MCF 10A (cell line): ENCODE measurements at places on chromosomes 13 and 19.

DNA sequence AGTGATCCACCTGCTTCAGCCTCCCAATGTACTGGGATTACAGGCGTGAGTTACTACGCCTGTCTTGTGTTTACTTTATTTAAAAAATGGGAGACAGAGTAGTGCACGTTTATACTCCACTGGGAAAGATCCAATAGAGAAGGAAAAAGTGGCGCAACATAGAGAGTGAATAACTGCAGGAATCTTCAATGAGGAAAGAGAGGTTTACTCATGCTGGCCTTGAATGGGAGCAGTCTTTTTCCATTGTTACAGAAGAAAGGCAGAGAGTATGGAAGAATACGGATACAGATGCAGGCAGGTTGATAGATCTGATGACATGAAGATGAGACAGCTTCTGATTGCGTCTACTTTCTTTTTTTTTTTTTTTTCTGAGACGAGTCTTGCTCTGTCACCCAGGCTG, 4.6 kb upstream of the WDFY2 start:
- no peak overlapping the region for H3K27ac ChIP-seq
- H3K27me3 ChIP-seq = no peaks in the 10 kb centered on the region
- H3K4me1 ChIP-seq = peaks cover 46% of the 10 kb centered on the region
- DNase-seq = no peak
- H3K36me3 ChIP-seq = no peaks in the 10 kb centered on the region
- no peak overlapping the region for H3K4me3 ChIP-seq

DNA sequence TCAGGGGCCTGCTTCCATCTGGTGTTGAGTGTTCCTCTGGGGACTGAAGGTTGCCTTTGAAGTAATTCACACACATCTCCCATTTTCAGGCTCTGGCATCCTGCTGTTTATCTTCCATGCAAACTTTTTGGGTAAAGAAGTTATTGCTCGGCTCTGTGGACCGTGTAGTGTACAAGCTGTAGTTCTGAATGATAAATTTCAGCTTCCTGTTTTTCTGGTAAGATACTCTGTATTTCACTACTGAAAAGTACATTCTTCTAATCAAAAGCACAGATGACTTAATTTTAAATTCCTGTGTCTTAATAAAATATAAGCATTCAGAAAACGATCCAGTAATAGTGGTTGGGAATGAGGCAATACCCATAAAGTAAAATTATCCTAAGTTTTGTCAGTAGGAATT, 36.7 kb downstream of the MPHOSPH8 start:
- H3K4me3 ChIP-seq = no peak overlapping the region
- peaks cover 97% of the 10 kb centered on the region for H3K36me3 ChIP-seq
- H3K4me1 ChIP-seq = no peaks in the 10 kb centered on the region
- H3K27ac ChIP-seq = no peak overlapping the region
- no peak for DNase-seq

GRCh38 chr13:65011378-65011777, 2218.8 kb downstream of the PCDH9 start:
- H3K36me3 ChIP-seq = no peaks in the 10 kb centered on the region
- no peak overlapping the region for H3K27ac ChIP-seq
- H3K27me3 ChIP-seq = no peaks in the 10 kb centered on the region
- no peak for DNase-seq
- H3K4me1 ChIP-seq = no peaks in the 10 kb centered on the region

DNA sequence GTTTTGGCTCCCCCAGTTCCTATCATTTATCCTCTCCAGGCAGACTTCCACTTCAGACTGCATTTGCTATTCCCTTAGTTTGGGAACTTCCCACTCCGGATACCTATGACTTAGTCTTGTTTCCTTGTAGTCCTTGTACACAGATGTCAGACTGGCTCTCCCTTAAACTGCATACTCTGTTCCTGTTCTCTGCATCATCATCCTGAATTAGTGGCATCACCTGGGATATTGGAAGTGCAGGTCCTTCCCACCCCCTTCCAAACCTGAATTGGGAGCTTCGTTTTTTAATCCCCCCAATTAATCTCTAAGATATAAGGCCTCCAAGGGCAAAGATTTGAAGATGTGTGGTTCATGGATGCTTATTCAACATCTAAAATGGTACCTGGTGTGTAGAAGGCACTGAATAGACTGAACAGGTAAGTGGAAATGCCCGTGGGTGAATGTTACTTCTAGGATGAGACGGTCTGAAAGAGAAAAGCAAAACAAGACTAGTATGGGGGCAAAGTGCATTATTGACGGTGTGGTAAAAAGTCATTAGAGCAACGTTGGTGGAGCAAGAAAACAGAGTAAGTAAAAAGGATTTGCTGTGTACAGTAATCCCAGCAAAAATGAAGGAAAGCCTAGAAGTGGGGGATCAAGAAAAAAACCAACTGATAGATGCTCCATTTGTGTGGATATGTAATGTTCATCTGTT, 9.6 kb downstream of the MIR17HG start:
- no peaks in the 10 kb centered on the region for H3K27me3 ChIP-seq
- DNase-seq = no peak
- H3K36me3 ChIP-seq = peaks cover 70% of the 10 kb centered on the region
- H3K4me1 ChIP-seq = peaks cover 13% of the 10 kb centered on the region

- peaks cover 45% of the 10 kb centered on the region for H3K36me3 ChIP-seq
- peaks cover 10% of the 10 kb centered on the region for H3K4me1 ChIP-seq
- H3K4me3 ChIP-seq = no peak overlapping the region
- no peaks in the 10 kb centered on the region for H3K27me3 ChIP-seq
Measured at GRCh38 chr13:91359631-91360030, 12.1 kb downstream of the MIR17HG start.

- peaks cover 98% of the 10 kb centered on the region for H3K27me3 ChIP-seq
- DNase-seq = no peak
- H3K4me1 ChIP-seq = no peaks in the 10 kb centered on the region
- H3K4me3 ChIP-seq = no peak overlapping the region
Measured at GRCh38 chr13:91167706-91168385, 179.6 kb upstream of the MIR17HG start.

DNA sequence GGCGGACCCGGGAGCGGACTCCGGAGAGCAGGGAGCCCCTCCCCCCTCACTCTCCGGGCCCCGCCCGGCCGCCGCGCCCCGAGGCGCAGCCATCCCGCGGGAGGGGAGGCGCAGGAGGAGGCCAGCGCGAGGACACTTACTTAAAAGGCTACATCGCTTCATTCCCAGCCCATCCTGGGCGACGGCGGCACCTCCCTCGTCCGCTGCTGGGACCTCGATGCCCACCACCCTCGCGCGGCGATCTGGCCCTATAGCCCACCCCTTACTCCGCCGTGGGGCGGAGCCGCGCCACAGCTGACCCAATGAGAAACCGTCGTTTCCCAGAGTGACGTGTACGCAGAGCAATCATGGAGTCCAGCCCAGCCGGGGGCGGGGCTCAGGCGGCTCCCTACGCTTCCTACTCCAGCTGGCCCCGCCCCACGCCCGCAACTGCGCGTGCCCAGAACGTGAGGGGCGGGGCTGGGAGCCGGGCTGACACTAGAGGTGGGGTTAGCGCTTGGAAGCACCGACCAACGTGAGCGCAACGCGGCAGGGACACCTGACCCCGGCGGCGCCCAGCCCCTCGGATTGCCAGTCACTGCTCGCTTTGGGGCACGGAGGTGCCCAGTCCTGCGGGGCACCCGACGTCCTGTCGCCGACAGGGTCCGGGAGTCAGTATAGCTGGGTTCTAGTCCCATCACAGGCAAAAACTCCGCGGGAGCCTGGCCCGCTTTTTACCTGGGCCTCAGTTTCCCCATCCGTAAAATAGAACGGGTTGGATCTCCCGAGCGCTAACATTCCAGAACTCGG, at the start of gene ANKRD27:
Gene ANKRD27, minus strand, starts transcription at position 250 of the 789 bp plus-strand sequence. CDS start 16,165 bp downstream, outside the sequence.
- no peaks in the 10 kb centered on the region for H3K27me3 ChIP-seq
- H3K4me3 ChIP-seq = peak within 1 kb of the TSS; percentile 84
- peak; percentile 99 for DNase-seq
- H3K4me1 ChIP-seq = peaks cover 11% of the 10 kb centered on the region
- H3K36me3 ChIP-seq = no peaks in the 10 kb centered on the region

DNA sequence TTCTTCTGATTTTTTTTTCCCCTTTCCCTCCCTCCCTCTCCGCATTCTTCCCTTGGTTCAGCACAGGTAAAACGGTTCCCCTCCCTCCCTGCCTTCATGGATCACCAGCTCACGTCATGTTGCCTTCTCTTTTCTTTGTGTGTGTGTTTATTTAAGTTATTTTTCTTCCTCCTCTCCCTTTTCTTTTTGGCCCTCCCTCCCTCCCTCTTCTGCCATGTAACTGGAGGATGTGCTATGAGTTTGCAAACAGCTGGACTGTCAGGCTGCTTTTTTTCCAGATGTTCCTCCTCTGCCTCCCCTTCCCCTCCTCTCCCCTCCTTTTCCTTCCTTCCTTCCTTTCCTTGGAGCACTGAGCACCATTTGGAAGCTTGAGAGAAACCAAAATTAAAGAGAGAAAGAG, 2.0 kb downstream of the LENG9 start:
- peaks cover 16% of the 10 kb centered on the region for H3K4me1 ChIP-seq
- peak overlapping the region; percentile 27 for H3K27ac ChIP-seq
- peak overlapping the region; percentile 84 for H3K4me3 ChIP-seq
- peaks cover 63% of the 10 kb centered on the region for H3K36me3 ChIP-seq
- no peak for DNase-seq
- no peaks in the 10 kb centered on the region for H3K27me3 ChIP-seq

- H3K27me3 ChIP-seq = no peaks in the 10 kb centered on the region
- no peak for DNase-seq
- H3K27ac ChIP-seq = peak overlapping the region; percentile 69
- H3K4me3 ChIP-seq = peak overlapping the region; percentile 93
- peaks cover 24% of the 10 kb centered on the region for H3K4me1 ChIP-seq
Measured at GRCh38 chr19:3098515-3099346, 4.6 kb downstream of the GNA11 start.

DNA sequence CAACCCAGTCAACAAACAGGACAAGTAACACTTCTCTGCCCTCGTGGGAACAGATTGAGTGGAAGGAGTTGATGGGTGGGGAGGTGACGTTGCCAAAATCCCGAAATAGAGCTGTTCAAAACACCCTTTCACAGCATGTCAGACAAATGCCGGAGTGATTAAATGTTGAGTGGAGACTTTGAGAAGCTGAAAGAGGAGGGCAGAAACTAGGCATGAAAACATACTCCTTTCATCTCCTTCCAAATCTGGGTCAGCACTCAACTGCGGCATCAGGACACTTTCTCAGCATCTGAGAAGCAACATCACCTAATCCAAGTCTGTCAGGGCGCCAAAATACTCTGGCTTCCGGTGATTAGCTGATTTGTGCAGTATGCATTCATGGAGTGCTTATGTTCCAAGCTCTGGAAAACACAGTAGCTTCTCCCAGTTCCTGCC, 51.5 kb upstream of the MRI1 start:
- peaks cover 2% of the 10 kb centered on the region for H3K4me1 ChIP-seq
- DNase-seq = no peak
- H3K36me3 ChIP-seq = no peaks in the 10 kb centered on the region
- no peaks in the 10 kb centered on the region for H3K27me3 ChIP-seq

GRCh38 chr19:30144802-30145201, 202.8 kb downstream of the URI1 start:
- no peaks in the 10 kb centered on the region for H3K4me1 ChIP-seq
- no peak overlapping the region for H3K27ac ChIP-seq
- H3K4me3 ChIP-seq = no peak overlapping the region
- peaks cover 6% of the 10 kb centered on the region for H3K36me3 ChIP-seq

DNA sequence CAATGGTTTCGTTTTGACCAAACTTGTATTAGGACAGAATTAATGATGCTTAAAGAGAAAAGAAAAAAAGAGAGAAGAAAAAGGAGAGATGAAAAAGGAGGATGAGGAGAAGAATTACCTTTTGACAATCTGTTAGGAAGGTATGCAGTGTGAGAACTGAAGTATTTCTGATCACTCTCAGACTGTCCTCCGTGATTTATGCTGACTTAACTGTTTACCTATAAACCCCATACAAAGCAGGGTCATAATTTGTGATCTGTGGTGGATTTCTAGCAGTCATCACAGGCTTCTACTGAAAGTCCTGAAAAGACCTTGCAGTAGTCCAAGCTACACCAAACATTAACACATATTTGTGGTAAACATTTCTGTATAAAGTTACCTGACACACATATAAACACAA, 93.9 kb downstream of the PCDH17 start:
- H3K4me1 ChIP-seq = no peaks in the 10 kb centered on the region
- no peak overlapping the region for H3K4me3 ChIP-seq
- no peak for DNase-seq

GRCh38 chr13:91166714-91167511, 180.6 kb upstream of the MIR17HG start:
- H3K4me3 ChIP-seq = no peak overlapping the region
- no peaks in the 10 kb centered on the region for H3K36me3 ChIP-seq
- no peak for DNase-seq
- no peaks in the 10 kb centered on the region for H3K4me1 ChIP-seq
- H3K27ac ChIP-seq = no peak overlapping the region

GRCh38 chr13:23288995-23289394, 108.2 kb downstream of the SGCG start:
- no peak overlapping the region for H3K27ac ChIP-seq
- peaks cover 10% of the 10 kb centered on the region for H3K4me1 ChIP-seq
- no peak overlapping the region for H3K4me3 ChIP-seq
- H3K27me3 ChIP-seq = no peaks in the 10 kb centered on the region
- no peak for DNase-seq

- H3K4me1 ChIP-seq = no peaks in the 10 kb centered on the region
- no peaks in the 10 kb centered on the region for H3K36me3 ChIP-seq
- H3K27me3 ChIP-seq = peaks cover 34% of the 10 kb centered on the region
- no peak overlapping the region for H3K4me3 ChIP-seq
Measured at GRCh38 chr19:35959040-35959967, 23.1 kb downstream of the LRFN3 start.

GRCh38 chr19:40445780-40446262, 1.7 kb upstream of the SERTAD3 start:
- no peak overlapping the region for H3K27ac ChIP-seq
- peak; percentile 59 for DNase-seq
- H3K27me3 ChIP-seq = no peaks in the 10 kb centered on the region
- peaks cover 21% of the 10 kb centered on the region for H3K4me1 ChIP-seq
- H3K36me3 ChIP-seq = peaks cover 45% of the 10 kb centered on the region

GRCh38 chr19:932648-933552, 7.1 kb downstream of the ARID3A start:
- H3K27me3 ChIP-seq = no peaks in the 10 kb centered on the region
- no peak overlapping the region for H3K27ac ChIP-seq
- DNase-seq = peak; percentile 77
- H3K4me1 ChIP-seq = peaks cover 18% of the 10 kb centered on the region

DNA sequence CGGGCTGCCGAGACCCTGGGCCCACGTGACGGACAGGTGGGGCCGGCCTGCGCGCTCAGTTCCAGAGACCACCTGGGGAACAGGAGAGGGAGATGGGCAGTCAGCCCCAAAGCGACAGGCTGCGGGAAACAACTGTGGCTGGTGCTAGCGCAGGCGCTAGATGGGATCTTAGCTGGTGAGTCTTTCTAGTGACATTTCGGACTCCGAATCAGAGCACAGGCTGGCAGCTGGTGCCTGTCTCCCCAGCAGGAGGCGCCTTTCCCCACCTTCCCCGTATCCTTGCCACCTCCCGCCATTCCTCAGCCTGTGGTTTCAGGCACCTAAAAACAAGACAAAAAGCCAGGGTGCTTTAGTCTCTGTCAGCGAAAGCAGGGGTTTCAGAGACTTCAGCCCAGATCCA, 19.4 kb upstream of the RANBP3 start:
- H3K4me3 ChIP-seq = no peak overlapping the region
- H3K27me3 ChIP-seq = no peaks in the 10 kb centered on the region
- no peaks in the 10 kb centered on the region for H3K4me1 ChIP-seq
- H3K27ac ChIP-seq = no peak overlapping the region

- H3K36me3 ChIP-seq = no peaks in the 10 kb centered on the region
- H3K27me3 ChIP-seq = no peaks in the 10 kb centered on the region
- no peak overlapping the region for H3K4me3 ChIP-seq
- no peak for DNase-seq
Measured at GRCh38 chr13:73757481-73758233, 376.5 kb downstream of the KLF12 start.
